ENCODE measurements at places on chromosomes 11 and 22.

- H3K4me3 ChIP-seq = peak overlapping the region; percentile 93
- H3K4me1 ChIP-seq = peaks cover 38% of the 10 kb centered on the region
- H3K27me3 ChIP-seq = no peaks in the 10 kb centered on the region
- peak; percentile 20 for DNase-seq
Measured at GRCh38 chr11:112085822-112086421, 634 bp downstream of the TIMM8B start.

GRCh38 chr11:77113382-77114088 lies 10.9 kb downstream of the OMP start:
- no peaks in the 10 kb centered on the region for H3K4me1 ChIP-seq
- H3K27me3 ChIP-seq = no peaks in the 10 kb centered on the region
- H3K36me3 ChIP-seq = no peaks in the 10 kb centered on the region
- no peak overlapping the region for H3K4me3 ChIP-seq
- no peak overlapping the region for H3K27ac ChIP-seq

DNA sequence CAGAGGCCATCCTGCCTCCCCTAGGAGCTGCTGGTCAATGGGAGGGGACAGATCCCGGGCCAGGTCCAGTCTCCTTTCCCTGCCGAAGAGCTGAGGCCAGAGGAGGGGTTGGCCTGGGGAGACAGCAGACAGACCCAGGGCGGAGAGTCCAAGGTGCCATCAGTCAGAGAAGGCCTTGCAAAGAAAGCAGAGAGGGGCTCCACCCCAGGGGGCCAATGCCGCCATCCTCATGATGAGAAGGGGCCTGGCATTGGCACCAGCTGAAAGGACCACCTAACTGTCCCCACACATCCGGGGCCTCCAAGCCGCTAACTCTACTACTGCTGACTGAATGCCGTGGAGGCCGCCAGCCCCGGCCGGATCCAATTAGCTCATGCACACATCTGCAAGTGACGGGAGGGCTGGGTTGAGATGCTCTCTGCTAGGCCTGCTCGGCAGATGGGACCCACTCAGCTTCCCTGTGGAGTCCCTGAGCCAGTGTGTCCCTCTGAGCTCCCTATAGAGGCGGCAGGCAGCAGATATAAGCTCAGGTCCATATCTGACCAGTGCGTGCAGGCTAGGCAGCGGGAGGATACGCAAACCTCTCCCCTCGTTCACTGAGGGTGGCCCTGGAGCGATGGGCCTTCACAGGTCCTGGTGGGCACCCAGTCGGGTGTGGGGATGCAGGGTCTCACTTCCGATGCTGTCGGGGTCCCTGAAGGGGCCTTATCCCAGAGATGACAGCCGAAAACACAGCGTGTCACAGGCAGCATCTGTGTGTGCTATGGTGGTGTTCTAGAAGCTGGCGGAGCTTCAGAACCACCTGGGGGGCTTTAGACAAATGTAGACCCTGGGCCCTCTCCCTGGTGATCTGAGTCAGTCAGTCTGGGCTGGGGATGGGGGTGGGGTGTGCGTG lies 183.9 kb downstream of the CTTN start:
- DNase-seq = peak; percentile 37
- no peak overlapping the region for H3K27ac ChIP-seq
- H3K36me3 ChIP-seq = no peaks in the 10 kb centered on the region

GRCh38 chr22:39087881-39088684 lies 9.0 kb upstream of the APOBEC3H start:
- no peaks in the 10 kb centered on the region for H3K36me3 ChIP-seq
- DNase-seq = peak; percentile 54
- no peak overlapping the region for H3K27ac ChIP-seq
- no peaks in the 10 kb centered on the region for H3K4me1 ChIP-seq
- no peak overlapping the region for H3K4me3 ChIP-seq

- peak; percentile 62 for DNase-seq
- no peaks in the 10 kb centered on the region for H3K36me3 ChIP-seq
- H3K4me3 ChIP-seq = peak overlapping the region; percentile 44
- peak overlapping the region; percentile 53 for H3K27ac ChIP-seq
- peaks cover 11% of the 10 kb centered on the region for H3K4me1 ChIP-seq
Measured at GRCh38 chr11:63888170-63889086, 28.5 kb downstream of the RCOR2 start.

GRCh38 chr11:65657426-65657825 lies 5.3 kb downstream of the RELA start:
- H3K4me1 ChIP-seq = peaks cover 17% of the 10 kb centered on the region
- no peak for DNase-seq
- no peak overlapping the region for H3K27ac ChIP-seq
- peaks cover 20% of the 10 kb centered on the region for H3K36me3 ChIP-seq
- no peaks in the 10 kb centered on the region for H3K27me3 ChIP-seq

GRCh38 chr11:84543367-84544159 lies 1083.6 kb downstream of the DLG2 start:
- H3K36me3 ChIP-seq = no peaks in the 10 kb centered on the region
- no peak overlapping the region for H3K4me3 ChIP-seq
- DNase-seq = no peak
- no peaks in the 10 kb centered on the region for H3K27me3 ChIP-seq

- H3K27ac ChIP-seq = no peak overlapping the region
- no peak for DNase-seq
- H3K36me3 ChIP-seq = no peaks in the 10 kb centered on the region
- peak overlapping the region; percentile 2 for H3K4me3 ChIP-seq
- peaks cover 38% of the 10 kb centered on the region for H3K27me3 ChIP-seq
Measured at GRCh38 chr11:69817265-69818230, 1.7 kb downstream of the FGF3 start.

- peak overlapping the region; percentile 80 for H3K27ac ChIP-seq
- H3K4me1 ChIP-seq = peaks cover 4% of the 10 kb centered on the region
- no peaks in the 10 kb centered on the region for H3K27me3 ChIP-seq
Measured at GRCh38 chr11:119316016-119316728, 758 bp downstream of the MCAM start.

DNA sequence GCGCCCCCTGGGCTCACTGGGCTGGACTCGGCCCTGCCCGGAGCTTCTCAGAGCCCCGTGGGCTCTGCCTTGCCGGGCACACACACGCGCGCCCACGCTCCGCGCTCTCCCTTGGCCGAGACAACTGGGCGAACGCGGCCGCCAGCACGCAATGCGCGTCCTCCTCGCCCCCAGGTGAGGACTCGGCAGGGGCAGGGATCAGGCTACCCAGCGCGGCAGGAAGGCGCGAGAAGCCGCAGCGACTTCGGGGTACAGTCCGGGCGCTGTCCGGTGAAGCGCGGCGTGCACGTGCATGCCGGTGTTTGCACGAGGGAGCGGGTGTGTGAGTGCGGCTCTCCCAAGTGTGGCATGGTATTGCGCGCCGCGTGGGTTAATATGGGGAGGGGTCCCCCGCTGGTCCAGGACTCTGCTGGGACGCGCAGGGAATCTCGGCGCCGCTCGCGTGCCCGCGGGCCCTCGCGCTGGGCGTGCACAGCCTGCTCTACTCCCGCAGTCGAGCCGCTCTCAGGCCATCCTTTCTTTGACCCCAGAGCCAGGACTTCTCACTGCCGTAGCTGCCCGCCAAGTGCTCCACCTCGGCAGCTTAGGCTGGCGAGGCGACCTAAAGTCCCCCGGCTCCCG lies 5.4 kb downstream of the WNT7B start:
- H3K4me1 ChIP-seq = peaks cover 11% of the 10 kb centered on the region
- no peak overlapping the region for H3K27ac ChIP-seq
- no peak for DNase-seq
- peak overlapping the region; percentile 50 for H3K4me3 ChIP-seq
